ENCODE measurements at places on chromosomes 2 and 18.

DNA sequence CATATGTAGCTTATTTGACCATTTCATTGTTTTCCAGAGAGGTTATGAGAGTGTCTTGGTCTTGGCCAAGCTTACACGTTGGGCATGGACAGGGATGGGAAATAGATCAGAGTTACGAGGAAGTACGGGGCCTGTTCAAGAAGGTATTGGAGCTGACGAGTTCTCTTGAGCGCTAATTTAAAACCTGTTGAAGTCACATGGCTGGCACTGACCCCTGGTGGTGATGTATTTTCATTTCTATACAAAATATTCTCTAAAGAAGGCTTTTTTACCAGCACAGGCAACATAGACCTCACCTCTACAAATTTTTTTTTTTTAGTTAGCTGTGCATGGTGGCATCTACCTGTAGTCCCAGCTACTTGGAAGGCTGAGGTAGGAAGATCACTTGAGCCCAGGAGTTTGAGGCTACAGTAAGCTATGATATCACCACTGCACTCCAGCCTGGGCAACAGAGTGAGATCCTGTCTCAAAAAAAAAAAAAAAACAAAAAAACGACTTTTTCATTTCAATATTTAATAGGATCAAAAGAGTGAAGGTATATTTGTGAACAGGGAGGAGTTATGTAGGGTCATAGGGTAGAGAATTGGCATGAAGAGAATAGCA is 19.6 kb downstream of the UGP2 start:
- DNase-seq = peak; percentile 41

DNA sequence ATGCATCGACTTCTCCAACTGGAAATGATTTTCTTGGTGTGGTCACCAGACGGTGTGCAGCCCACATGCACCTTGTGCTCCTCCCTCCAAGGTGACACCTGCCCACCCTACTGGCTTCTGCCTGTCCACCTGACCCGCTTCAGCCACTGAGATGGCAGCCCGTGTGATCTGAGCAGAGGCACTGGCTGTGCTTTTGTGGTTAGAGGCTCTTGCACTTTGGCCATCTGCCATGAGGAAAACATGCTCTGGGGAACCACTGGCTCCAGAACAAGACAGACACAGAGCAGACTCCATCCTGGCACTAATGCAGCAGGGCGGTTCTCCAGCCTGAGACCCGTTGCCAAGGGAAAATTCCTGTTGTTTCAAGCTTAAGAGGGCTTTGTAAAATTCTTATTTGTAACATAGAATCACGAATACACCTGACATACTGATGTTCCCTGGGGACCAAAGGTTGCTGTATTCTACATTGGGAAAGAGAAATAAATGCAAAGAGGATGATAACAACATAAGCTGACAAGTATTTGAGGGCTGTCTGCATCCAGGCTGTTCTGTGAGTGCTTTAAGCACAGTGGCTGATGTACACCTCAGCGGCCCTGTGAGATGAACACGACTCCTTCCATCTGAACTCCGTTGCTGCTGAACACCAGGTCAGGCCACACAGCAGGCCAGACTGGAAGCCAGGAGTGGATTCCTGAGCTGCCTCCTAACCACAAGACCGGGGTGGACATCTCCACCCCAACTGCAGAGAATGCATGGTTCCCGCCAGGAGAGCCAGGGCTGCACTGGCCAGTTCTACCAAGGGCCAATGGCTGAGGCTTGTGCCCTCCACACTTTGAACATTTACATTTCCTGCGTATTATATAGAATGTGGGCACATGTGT is 820.4 kb downstream of the GALR1 start:
- no peak for DNase-seq

- DNase-seq = no peak
These were observed 48.9 kb downstream of the LDLRAD4 start for GRCh38 chr18:13267431-13267873.

DNA sequence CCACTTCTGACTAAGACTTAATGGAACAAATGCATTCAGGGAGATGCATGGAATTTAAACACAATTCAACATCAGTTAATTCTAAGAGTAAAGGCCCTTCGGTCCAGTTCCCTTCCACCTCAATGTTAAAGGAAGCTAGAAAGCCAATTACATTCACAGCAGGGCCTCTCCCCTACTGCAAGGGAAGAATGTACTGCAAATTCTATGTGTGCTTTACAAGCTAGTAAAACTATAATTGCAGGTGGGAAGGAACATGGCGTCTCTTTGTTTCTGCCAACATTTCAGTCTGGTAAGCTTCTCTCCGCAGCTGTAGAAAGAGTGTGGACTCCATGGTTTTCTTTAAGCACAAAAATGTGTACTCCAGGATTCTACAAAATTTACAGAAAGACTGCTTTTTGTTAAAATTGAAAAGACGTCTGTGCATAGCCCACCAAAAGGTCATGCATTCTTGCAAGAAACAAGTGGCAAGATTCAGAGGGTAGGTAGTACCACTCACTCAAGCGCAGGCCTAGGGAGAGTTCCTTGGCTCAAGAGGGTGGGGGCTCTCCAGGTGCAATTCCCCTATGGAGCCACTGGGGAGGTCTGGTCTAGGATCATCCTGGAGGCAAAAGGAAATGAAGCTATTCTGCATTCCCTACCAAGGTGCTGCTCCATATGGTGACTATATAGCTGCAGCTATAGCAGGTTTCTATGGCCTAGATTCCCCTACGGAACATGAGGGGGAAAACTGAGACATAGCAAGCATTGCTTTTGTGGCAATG is 127.0 kb upstream of the FZD5 start:
- DNase-seq = no peak

DNA sequence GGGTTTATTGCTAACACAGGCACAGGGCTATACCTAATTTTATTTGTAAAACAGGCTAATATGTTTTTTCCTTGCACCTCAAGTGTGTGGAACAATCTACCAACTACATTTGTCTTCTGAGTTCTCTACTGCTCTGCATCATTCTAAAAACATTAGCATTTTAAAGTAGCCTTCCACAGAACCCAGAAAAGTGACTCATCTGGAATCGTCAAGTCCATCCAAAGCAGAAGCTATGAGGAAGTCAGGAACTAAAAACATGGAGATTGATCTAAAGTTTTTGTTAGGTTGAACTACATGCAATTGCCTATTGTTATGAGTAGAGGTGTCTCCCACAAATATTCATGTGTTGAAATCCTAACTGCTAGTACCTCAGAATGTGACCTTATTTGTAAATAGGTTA is 70.9 kb downstream of the SUCLG1 start:
- no peak for DNase-seq

- no peak for DNase-seq
These were observed 112.0 kb upstream of the CTDP1 start for GRCh38 chr18:79567481-79568147.

GRCh38 chr18:468955-469790 is 31.3 kb downstream of the COLEC12 start:
- no peak for DNase-seq

GRCh38 chr2:191983591-191983990 is 136.7 kb upstream of the CAVIN2 start:
- DNase-seq = no peak

- DNase-seq = no peak
These were observed 93.7 kb downstream of the LOXHD1 start for GRCh38 chr18:46563317-46563716.

DNA sequence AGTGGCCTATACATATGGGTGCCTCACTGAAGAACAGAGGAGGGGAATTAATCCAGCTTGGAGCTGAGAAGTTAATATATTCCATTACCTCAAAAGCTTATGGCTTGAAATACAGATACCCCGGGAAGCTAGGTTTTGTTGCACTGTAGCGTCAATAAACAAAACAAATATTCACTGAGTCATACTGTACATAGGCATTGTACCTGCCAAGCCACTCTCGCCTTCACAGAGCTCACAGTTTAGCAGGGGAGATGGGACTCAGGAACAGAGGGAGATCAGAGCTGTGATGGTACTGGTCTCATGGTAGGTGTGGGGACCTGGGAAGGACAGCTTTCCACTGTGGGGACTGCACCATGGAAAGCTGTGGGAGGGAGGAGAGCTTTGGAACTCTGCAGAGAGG is 111.2 kb upstream of the ST6GAL2 start:
- no peak for DNase-seq

GRCh38 chr18:25465152-25465732 is 113.3 kb upstream of the ZNF521 start:
- no peak for DNase-seq

DNA sequence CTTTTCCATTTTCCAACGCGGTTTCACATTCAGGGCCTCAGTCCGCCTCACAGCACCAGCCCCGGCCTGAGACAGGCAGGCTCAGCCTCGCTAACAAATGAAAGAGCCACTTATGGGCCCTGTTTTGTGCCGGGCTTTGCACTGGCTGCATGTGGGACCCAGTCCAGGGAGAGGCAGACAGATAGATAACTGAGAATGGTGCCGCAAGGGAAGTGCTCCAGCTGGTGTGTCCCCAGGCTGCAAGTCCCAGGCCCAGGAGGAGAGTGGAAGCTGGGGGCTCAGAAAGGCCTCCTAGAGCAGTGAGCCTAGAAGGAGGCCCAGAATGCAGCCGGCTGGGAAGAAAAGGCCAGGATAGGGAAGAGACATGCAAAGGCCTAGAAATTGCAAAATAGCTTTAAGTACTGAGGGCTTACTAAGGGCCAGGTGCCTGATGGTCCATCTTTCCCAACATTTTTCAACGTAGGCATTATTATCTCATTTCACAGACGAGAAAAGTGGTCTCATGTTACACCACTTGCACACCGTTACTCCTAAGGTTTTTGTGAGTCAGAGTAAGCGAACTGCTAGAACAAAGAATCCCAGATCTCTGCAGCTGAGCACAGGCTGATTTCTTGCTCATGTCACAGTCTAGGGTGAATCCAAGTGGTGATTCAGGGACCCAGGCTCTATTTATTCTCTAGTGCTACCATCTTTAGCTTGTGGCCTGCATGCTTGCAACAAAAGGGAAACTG is 26.0 kb downstream of the ADRA2B start:
- DNase-seq = no peak

DNA sequence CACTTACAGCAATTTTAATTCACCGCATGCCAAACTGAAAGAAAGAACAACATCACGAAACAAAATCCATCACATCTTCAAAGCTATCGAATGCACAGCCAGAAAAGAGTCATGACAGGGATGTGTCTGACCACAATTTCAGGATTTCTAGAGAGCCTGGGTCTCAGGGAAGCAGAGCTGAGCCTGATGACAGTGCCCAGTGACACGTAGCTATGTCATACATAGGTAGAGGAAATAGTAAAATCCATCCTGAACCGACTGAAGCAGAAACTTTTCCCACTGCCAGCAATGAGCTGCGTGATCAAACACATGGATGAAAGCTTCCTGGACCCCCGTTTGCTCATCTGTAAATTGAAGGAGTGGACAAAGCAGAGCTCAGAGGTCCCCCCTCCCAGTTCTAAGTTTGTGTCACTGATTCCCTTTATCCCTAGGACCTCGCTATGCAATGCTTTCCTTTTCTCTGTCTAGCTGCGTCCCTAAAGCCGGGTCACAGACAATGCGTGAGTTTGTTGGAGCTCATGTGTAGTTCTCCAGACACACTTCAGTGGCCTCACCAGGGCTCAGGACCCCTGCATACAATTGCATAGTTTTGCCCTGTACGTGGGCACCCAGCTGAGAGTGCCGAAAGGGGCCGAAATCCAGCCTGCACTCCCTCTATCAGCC is 37.6 kb downstream of the CCBE1 start:
- no peak for DNase-seq

- no peak for DNase-seq
These were observed 10.0 kb upstream of the AGFG1 start for GRCh38 chr2:227461811-227462461.

DNA sequence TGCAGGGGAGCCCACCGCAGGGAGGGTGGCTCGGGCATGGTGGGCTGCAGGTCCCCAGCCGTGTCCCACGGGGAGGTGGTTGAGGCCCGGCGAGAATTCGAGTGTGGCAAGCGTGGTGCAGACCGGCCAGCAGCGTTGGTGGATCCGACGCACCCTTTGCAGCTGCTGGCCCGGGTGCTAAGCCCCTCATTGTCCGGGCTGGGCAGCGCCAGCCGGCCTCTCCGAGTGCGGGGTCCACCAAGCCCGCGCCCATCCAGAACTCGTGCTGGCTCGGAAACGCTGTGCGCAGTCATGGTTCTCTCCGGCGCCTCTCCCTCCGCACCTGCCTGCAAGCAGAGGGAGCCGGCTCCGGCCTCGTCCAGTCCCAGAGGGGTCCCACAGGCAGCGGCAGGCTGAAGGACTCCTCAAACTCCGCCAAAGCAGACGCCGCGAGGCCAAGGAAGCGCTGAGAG is 177.0 kb upstream of the SLC35G4 start:
- DNase-seq = no peak

DNA sequence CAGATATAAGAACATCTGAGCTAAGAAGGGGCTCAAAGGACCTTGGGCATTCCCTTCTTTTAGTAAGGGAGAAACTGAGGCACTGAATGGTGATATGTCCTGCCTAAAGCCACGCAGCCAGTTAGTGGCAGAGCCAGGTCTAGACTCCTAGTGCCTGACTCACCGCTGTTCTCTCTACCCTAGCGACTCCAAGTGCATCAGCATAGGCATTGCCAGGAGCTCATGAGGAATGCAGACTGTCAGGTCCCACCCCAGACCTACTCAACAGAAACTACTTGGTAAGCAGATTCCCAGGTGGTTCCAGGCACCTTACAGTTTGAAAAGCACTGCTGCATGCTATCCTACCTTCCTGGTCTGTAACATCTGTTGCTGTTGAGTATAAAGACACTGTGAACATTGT is 158.9 kb downstream of the MSH2 start:
- DNase-seq = no peak

DNA sequence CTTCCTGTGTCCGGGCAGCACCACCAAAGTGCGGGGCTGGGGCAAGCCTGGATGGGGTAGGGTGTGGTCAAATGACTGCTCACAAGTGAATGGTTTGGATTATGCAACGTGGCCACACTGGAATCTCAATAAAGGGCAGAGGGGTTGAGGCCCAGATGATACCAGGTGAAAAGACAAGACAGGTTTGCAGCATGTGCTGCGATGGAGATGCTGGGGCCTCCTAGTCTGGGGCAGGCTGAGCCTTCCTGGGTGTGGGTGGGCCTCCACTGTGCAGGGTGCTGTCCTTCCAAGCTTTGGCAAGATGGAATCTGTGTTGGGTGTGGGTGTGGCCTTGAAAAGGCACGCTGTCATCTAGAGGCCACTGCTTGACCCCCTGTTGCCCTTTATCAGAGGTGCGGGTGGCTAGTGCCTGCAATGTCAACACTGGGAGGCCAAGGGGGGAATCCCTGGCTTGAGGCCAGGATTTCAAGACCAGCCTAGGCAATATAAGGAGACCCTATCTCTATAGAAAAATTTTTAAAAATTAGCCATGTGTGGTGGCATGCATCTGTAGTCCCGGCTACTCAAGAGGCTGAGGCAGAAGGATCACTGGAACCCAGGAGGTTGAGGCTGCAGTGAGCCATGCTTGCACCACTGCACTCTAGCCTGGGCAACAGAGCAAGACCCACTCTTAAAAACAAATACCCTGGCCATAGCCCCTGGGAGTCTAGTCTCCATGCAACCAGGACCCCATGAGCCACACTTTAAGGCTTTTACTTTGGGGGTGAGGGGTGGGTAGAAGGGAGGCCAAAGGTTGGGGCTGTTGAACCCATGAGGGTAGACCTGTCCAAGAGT is 13.8 kb downstream of the RRM2 start:
- no peak for DNase-seq
